Right cardiac atrium (tissue), 5 donors: ENCODE measurements at places on chromosomes 3 and 15. TPM values are rescaled to one million over a fixed set of nuclear protein-coding genes. Genes with fewer than 3 reads are reported as not detected.

DNA sequence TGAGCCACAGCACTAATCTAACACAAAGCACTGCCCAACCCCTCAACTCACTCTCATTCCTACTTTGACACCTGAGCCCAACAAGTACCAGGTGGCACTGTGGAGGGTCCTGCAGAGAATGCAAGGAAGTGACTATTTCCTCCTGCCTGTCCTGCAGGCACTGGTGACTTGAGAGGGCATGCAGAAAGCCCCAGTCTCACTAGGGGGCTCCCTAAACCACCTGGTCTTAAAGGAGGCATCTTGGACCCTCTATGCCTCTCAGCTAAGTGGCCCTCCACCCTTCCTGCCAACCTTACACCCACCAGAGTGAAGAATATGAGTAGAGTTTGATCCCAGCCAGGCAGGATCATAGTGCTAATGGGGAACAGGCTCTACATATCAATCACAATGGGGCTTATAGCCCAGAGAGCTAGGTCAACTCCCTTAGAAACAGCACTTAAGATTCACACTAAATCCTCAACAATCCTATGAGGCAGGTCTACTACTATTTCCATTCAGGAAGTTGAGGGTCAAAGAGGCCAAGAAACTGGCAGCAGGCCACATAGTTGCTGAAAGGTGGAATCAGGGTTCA lies 15.2 kb downstream of the TRAIP start:
- DNase-seq = no peak

The GRM7 gene
- total RNA-seq = not detected

- no peak for DNase-seq
These were observed 13.2 kb upstream of the TEX9 start for GRCh38 chr15:56351957-56352506.

DNA sequence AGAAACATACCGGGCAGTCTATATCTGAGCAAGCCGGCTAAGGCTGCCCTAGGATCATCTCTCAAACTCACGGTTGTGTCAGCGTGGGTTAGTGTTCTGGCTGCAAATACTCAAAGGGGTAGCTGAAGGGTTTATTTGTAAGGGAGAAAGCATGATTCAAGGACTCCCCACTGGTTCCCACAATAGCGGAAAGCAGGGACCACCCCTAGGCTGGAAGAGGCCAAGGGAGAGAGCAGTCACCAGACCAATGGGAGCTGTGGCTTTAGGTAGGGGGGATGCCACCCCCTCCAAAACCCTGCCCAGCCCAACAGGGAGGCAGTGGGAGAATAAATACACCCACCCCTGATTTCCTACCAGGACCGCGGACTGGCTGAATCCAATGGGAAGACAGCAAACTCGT lies 7.3 kb upstream of the LMCD1 start:
- DNase-seq = no peak

GRCh38 chr15:80405554-80405850 lies 1.3 kb downstream of the ARNT2 start:
- no peak for DNase-seq

- DNase-seq = peak; percentile 43
These were observed 192.5 kb downstream of the SHQ1 start for GRCh38 chr3:72655723-72656122.

DNA sequence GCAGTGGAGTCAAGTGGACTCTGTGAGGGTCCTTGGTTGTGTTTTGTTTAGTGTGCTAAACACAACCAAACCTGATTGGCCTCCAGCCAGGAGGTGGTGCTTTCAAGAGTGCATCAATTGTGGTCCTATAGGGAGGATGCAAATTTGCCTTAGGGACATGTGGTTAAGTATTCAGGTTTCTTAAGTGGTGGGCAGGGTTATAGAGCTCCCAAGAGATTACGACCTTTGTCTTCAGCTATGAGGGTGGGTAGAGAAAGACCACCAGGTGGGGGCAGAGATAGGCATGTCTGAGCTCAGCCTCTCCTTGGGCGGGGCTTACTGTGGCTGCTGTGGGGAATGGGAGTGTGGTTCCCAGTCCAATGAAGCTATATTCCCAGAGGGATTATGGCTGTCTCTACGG lies 186.6 kb downstream of the SQOR start:
- DNase-seq = no peak

The TYRO3 gene
- 11.3 TPM for total RNA-seq

The NPAP1 gene
- 0.03 TPM for total RNA-seq

The CHST2 gene
- 1.5 TPM for total RNA-seq

GRCh38 chr15:61835496-61836106 lies 224.6 kb downstream of the VPS13C start:
- DNase-seq = peak; percentile 75

DNA sequence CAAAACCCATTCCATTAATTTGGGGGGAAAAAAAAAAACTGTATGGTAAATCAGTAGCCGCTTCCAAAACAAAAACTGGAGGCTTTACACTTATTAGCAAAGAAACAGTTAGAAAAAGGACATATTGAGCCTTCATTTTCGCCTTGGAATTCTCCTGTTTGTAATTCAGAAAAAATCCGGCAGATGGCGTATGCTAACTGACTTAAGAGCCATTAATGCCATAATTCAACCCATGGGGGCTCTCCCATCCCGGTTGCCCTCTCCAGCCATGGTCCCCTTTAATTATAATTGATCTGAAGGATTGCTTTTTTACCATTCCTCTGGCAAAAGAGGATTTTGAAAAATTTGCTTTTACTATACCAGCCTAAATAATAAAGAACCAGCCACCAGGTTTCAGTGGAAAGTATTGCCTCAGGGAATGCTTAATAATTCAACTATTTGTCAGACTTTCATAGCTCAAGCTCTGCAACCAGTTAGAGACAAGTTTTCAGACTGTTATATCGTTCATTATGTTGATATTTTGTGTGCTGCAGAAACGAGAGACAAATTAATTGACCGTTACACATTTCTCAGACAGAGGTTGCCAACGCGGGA lies 9.4 kb upstream of the RPL24 start:
- no peak for DNase-seq

The GMPS gene
- 34.2 TPM for total RNA-seq

- DNase-seq = no peak
These were observed 5.1 kb upstream of the TM6SF1 start for GRCh38 chr15:83102346-83102745.

DNA sequence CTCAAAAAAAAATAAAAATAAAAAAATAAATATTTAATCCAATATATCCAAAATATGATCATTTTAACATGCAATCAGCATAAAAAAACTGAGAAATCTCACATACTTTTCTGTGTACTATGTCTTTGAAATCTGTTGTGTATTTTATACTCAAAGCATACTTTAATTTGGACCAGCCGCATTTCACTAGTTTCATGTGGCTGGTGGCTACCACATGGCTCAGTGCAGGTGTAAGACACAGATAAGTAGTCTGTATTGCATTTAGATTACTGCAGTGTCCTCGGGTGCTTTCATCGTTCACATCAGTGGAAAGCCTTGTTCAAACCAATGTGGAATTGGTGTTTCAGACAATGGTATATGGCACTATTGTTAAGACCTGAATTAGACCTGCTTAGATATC lies 11.0 kb downstream of the CRTC3 start:
- no peak for DNase-seq

- DNase-seq = peak; percentile 51
These were observed 5.6 kb downstream of the RBP1 start for GRCh38 chr3:139533781-139534454.

DNA sequence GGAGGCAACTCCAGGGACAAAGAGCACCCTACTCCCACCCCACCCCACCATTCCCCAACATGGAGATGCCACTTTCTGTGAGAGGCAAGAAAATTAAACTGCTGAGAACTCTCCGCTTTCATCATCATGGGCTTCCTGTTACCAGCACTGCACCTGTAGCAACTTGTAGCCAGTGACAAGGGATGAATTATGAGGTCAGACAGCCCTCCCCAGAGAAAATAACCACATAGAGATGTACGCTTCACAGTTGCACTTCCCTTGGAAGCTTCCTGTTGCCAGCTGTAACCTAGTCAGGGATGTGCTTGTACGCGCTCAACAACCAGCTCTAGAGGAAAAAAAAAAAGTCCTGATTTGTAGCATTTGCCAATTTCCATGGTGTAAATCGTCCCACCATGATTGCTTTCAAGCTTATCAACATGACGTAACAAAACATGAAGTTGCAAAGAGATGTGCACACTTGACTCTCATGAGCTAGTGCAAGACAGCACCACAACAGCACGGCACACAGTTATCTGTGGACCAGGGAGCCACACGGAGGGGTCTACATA lies 145.4 kb downstream of the RAB11A start:
- no peak for DNase-seq

GRCh38 chr3:171064461-171064860 lies 37.9 kb upstream of the SLC2A2 start:
- DNase-seq = no peak

The CD200R1 gene
- 1.1 TPM for total RNA-seq

- DNase-seq = peak; percentile 95
These were observed 17.7 kb downstream of the CPN2 start for GRCh38 chr3:194333212-194333980.

GRCh38 chr15:73564255-73564654 lies 68.9 kb downstream of the NPTN start:
- no peak for DNase-seq

DNA sequence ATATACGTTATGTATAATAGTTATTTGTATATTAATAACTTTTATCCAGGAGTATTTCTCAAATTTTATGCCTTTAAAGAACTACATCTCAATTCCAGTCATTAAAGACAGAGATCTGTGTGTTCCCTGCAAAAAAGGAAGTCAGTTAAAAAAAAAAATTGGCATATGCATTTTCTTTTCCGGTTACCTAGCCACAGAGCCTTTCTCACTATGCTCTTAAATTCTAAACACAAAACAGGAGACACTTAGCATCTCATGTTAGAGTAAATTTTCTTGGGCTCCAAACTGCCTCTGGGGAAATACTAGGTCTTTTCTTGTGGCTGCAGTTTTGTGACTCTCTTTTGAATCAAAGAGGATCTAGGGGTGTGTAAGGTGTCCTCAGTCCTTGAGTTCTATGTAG lies 105.9 kb downstream of the KCNH8 start:
- no peak for DNase-seq

GRCh38 chr15:89072277-89072869 lies 15.9 kb upstream of the ABHD2 start:
- DNase-seq = no peak
